ENCODE measurements at places on chromosomes 3 and 15. TPM values are rescaled to one million over a fixed set of nuclear protein-coding genes. Genes with fewer than 3 reads are reported as not detected.
A peak's percentile ranks its signal among the peaks of the same experiment; 100 is the strongest.

DNA sequence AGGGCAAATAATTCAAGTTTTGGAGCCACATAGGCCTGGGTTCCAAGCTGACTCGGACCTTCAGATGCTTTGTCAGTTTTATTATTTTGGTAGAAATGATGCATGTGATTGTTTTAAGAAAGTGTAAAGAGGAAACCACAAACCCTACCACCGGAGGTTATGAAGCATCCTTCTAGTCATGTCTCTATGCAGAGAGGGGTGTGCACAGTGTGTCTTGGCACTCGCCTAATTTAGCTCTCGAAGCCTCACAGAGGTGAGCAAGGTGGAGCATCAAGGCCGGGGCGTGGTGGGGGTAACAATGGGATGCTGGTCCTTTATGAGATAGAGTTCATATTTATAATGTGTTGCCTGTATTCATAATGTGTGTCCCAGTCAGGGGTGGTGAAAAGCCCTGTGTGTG lies 63.7 kb upstream of the SMAD6 start:
- no peaks in the 10 kb centered on the region for H3K27me3 ChIP-seq
- no peak for DNase-seq
- H3K27ac ChIP-seq: no peak overlapping the region
- peaks cover 13% of the 10 kb centered on the region for H3K4me1 ChIP-seq
- no peaks in the 10 kb centered on the region for H3K36me3 ChIP-seq

The CACNA1D gene
- not detected for total RNA-seq

The SETMAR gene
- total RNA-seq: 9.2 TPM

DNA sequence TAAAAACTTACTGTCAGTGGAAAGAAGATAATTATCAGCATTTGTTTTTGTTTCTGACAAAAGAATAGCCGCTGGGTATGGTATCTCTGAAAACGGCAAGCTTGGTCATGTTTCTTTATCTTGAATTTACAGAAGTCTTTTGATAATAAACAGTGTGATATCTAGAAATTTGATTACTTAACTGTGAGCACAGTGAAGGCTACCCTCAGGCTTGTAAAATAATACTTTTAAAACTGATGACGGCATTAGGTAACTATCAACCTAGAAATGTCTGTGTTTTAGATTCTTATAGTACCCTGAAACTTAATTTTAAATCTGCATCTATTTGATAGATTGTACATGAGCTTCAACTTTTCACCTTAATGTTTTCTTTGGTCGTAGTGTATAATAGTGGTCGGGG lies 43.4 kb downstream of the NSUN3 start:
- H3K36me3 ChIP-seq: peaks cover 24% of the 10 kb centered on the region
- H3K4me1 ChIP-seq: no peaks in the 10 kb centered on the region
- DNase-seq: no peak
- no peaks in the 10 kb centered on the region for H3K27me3 ChIP-seq
- no peak overlapping the region for H3K27ac ChIP-seq

- no peak overlapping the region for H3K27ac ChIP-seq
- H3K4me3 ChIP-seq: no peak overlapping the region
- H3K27me3 ChIP-seq: no peaks in the 10 kb centered on the region
- no peaks in the 10 kb centered on the region for H3K4me1 ChIP-seq
- no peak for DNase-seq
Observed at GRCh38 chr3:104886220-104886995, 480.3 kb upstream of the ALCAM start.

The CFAP44 gene
- 10.0 TPM for total RNA-seq

- no peak for DNase-seq
- H3K27me3 ChIP-seq: no peaks in the 10 kb centered on the region
- H3K27ac ChIP-seq: no peak overlapping the region
- H3K36me3 ChIP-seq: no peaks in the 10 kb centered on the region
- no peak overlapping the region for H3K4me3 ChIP-seq
Observed at GRCh38 chr3:46607603-46608028, 4.7 kb upstream of the FAM240A start.

GRCh38 chr3:46242120-46242519 lies at the start of gene CCR3:
CCR3 (plus strand) TSS chr3:46242460; CDS start chr3:46265159, 22,699 bp downstream.
- H3K36me3 ChIP-seq: no peaks in the 10 kb centered on the region
- no peaks in the 10 kb centered on the region for H3K27me3 ChIP-seq
- no peaks in the 10 kb centered on the region for H3K4me1 ChIP-seq
- DNase-seq: no peak
- no peak within 1 kb of the TSS for H3K27ac ChIP-seq

The RNF111 gene
- total RNA-seq: 37.1 TPM

GRCh38 chr3:2714834-2715233 lies 395.3 kb downstream of the IL5RA start:
- no peak for DNase-seq
- H3K4me1 ChIP-seq: no peaks in the 10 kb centered on the region
- H3K4me3 ChIP-seq: no peak overlapping the region

DNA sequence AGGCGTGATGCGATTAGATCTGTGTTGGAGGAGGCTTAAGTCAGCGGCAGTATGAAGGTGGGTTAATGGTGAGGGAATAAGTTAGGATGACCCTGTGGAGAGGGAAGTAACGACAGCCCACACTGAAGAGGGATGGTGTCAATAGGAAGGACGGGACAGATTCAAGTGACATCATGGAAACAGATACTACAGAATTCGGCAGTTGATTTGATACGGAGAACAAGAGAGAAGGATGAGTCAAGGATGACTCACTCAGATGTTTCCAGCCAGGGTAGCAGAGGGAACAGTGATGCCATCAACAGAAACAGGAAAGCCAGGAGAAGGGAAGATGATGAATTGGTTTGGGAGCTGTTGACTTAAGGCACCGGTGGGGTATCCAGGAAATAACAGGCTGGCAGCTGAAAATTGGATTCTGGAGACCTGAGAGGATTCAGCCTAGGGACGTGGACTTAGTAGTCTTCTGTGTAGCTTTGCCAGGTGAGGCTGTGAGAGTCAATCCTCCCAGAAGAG lies 38.0 kb downstream of the SHC4 start:
- no peak overlapping the region for H3K4me3 ChIP-seq
- no peaks in the 10 kb centered on the region for H3K4me1 ChIP-seq
- no peak overlapping the region for H3K27ac ChIP-seq
- H3K27me3 ChIP-seq: peaks cover 2% of the 10 kb centered on the region
- H3K36me3 ChIP-seq: no peaks in the 10 kb centered on the region

DNA sequence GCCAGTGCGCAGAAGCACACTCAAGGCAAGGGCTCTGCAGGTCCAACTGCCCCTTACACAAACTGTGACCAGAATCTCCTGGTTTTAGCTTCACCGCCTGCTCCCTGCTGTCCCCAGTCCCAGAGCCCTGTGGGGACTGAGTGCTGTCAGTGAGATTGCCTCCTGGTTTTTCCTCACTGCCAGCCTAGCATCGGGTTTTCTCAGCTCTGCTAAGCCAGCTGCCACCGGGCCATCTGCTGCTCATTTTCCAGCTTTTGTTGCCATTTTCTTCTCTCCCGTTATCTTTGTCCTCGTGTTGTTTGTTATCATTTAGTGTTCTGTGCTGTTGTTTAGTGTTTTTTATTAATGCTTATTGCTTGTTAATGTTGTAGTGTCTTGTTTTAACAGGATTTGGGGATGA lies 79.5 kb upstream of the BLM start:
- H3K27me3 ChIP-seq: no peaks in the 10 kb centered on the region
- no peak for DNase-seq
- H3K4me1 ChIP-seq: no peaks in the 10 kb centered on the region

DNA sequence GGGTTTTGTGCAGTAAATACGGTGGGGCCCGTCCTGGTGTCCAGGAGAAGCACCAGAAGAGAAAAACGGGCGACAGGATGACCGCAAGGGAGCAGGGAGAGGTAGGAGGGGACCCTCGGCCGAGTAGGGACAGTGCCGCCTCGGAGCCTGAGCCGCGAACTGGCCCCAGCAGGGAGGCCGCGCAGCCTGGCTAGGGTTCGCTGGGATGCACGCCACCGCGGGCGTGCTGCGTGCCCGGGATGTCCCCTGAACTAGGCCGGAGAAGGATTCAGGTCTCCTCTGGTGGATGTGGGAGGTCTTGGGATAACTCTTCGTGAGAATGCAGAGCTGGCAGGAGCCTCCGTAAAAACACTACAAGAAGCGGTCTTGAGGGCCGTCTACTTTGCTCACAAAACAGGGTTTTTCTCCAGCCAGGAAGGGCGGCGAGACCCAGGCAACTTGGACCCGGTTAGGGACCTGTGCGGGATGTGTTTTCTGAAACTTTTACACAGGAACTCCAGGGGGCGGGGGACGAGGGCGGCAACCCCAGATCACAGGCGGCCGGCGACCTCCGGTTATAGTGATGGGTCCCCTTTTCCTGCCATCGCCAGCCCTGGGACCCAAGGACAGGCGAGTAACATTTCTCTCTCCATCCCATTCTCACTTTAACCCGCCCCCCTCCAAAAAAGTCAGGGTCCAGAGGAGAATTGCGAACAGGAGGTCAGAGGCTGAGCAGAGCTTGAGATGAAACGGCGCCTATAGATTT lies 35.5 kb downstream of the NR2F2 start:
- DNase-seq: no peak
- H3K4me1 ChIP-seq: no peaks in the 10 kb centered on the region
- no peaks in the 10 kb centered on the region for H3K36me3 ChIP-seq

DNA sequence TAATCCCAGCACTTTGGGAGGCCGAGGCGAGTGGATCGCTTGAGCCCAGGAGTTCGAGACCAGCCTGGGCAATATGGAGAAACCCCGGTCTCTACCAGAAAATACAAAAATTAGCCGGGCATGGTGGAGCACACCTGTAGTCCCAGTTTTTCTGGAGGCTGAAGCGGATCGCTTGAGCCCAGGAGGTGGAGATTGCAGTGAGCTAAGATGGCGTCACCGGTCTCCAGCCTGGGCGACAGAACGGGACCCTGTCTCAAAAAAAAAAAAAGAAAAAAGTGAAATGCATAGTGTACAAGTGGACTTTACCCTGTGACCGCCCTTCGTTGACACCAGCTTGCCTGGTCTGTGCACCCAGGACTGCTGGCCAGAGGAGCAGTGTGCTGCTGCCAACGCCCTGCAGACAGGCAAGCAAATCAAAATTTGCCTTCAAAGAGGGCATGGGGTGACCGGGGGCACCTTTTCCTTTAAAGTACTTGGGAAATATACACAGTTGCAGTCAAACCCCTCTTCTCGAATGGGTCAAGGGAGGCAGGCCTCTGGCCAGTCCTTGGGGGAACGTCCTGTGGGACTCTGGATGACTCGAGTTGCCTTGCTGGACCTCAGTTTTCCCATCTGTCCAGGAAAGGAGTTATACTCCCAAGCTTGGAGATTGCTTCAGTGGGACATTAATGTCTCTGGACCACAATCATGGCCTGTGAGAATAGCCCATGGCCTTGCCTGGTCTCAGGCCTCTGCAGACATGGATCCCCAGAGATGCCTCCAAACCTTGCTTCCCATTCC lies 1.0 kb downstream of the XYLB start:
- H3K4me1 ChIP-seq: peaks cover 16% of the 10 kb centered on the region
- peak overlapping the region; percentile 53 for H3K4me3 ChIP-seq
- no peak for DNase-seq
- H3K36me3 ChIP-seq: no peaks in the 10 kb centered on the region
- no peak overlapping the region for H3K27ac ChIP-seq

The TM4SF18 gene
- total RNA-seq: not detected

GRCh38 chr3:144501467-144501866 lies 529.8 kb downstream of the DIPK2A start:
- no peaks in the 10 kb centered on the region for H3K4me1 ChIP-seq
- DNase-seq: no peak
- no peak overlapping the region for H3K27ac ChIP-seq

GRCh38 chr15:72135719-72136118 lies 17.5 kb downstream of the SENP8 start:
- H3K27me3 ChIP-seq: no peaks in the 10 kb centered on the region
- no peak overlapping the region for H3K4me3 ChIP-seq
- no peaks in the 10 kb centered on the region for H3K36me3 ChIP-seq
- DNase-seq: no peak
- no peak overlapping the region for H3K27ac ChIP-seq
- H3K4me1 ChIP-seq: no peaks in the 10 kb centered on the region

DNA sequence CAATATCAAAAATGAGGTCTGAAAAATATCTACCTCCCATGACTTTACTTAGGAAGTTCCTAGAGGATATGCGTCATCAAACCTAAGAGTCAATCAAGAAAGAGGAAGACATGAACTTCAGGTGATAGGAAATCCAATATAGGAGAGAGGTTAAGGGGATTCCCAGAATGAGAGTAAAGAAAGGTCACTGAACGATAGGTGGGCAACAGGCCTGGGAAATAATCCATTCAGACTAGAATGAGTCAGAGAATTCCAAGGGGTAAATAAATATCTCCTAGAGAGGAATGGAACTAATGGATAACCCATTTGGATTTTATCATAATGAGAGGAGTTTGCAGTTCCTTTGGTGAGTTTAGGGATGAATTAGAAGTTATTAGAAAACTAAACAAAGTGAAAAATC lies 131.1 kb upstream of the NUDT16 start:
- H3K36me3 ChIP-seq: no peaks in the 10 kb centered on the region
- no peak overlapping the region for H3K27ac ChIP-seq
- H3K4me3 ChIP-seq: no peak overlapping the region

GRCh38 chr3:197519801-197520211 lies 36.0 kb downstream of the BDH1 start:
- peaks cover 18% of the 10 kb centered on the region for H3K36me3 ChIP-seq
- H3K27me3 ChIP-seq: no peaks in the 10 kb centered on the region
- H3K4me1 ChIP-seq: peaks cover 11% of the 10 kb centered on the region
- no peak overlapping the region for H3K27ac ChIP-seq
- H3K4me3 ChIP-seq: no peak overlapping the region
- peak; percentile 5 for DNase-seq

- DNase-seq: peak; percentile 17
- H3K4me3 ChIP-seq: peak overlapping the region; percentile 72
- H3K4me1 ChIP-seq: peaks cover 52% of the 10 kb centered on the region
- H3K27ac ChIP-seq: peak overlapping the region; percentile 98
Observed at GRCh38 chr3:195908694-195909581, 587 bp upstream of the TNK2 start.
